NAMALWA (cell line): ENCODE measurements at places on chromosomes 12 and 14.

- DNase-seq: no peak
Measured at GRCh38 chr14:49659526-49660455, 24.7 kb upstream of the DNAAF2 start.

GRCh38 chr14:95711476-95712176, 2.3 kb downstream of the TCL1A start:
- DNase-seq: peak; percentile 60

GRCh38 chr12:108642269-108642870, 8.7 kb upstream of the SELPLG start:
- DNase-seq: peak; percentile 96

- no peak for DNase-seq
Measured at GRCh38 chr12:86261142-86261541, 5.0 kb upstream of the MGAT4C start.
